ENCODE measurements at places on chromosomes 6 and 20.

DNA sequence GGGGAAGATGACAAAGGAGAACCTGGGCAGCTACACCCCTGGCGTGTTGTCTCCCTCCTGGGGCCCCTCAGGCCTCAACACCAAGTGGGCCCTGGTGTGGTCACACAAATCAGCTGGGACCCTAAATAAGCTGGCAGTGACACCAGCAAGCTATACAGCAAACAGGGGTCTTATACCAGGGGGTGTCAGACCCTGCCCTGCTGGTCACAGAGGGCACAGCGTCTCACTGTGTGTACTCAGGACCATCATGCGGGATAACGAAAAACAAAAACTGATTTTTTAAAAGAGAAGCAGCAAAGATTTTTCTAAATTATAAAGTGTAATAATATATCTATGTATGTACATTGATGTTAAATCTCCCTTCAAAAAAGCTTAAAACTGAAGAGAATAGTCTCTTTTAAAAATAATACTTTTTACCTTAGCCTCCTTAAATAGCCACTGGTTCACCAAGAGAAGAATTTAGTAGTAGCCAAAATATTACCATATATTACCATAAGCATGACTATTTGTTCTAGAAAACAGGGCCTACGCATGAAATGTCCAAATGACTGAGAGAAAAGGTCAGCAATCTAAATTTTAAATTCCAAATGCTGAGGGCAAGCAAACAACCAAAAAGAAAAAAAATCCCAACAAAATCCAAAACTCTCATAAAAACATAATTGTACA lies 220.4 kb downstream of the KIF16B start:
- DNase-seq, result no peak

GRCh38 chr6:9732056-9732455 lies 682.8 kb downstream of the TFAP2A start:
- DNase-seq, result no peak

GRCh38 chr6:22322103-22323030 lies 25.5 kb upstream of the PRL start:
- DNase-seq, result peak; percentile 64

- no peak for DNase-seq
Measured at GRCh38 chr6:46175976-46176375, 5.2 kb upstream of the ENPP5 start.

DNA sequence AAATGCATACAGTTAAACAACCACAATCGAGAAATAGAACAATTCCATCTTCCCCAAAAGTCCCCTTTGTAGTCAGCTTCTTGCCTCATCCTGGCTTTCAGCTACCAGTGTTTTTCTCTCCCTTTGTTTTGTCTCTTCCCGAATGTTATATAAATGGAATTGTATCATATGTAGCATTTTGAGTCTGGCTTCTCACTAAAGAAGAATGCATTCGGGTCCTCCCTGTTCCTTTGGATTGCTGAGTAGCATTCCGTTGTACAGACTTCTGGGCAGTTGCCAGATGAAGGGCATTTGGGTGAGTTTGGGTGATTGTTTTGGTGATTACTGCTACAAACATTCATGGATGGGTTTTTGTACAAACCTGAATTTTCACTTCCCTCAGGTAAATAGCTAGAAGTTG lies 27.8 kb downstream of the PRPH2 start:
- no peak for DNase-seq

- DNase-seq, result no peak
Measured at GRCh38 chr20:4813863-4814695, 92.4 kb downstream of the PRND start.

GRCh38 chr6:18099511-18099910 lies 23.0 kb downstream of the NHLRC1 start:
- DNase-seq, result no peak

- DNase-seq, result no peak
Measured at GRCh38 chr20:62117658-62118057, 4.6 kb upstream of the LSM14B start.
